ENCODE measurements at places on chromosomes 7 and 10.

DNA sequence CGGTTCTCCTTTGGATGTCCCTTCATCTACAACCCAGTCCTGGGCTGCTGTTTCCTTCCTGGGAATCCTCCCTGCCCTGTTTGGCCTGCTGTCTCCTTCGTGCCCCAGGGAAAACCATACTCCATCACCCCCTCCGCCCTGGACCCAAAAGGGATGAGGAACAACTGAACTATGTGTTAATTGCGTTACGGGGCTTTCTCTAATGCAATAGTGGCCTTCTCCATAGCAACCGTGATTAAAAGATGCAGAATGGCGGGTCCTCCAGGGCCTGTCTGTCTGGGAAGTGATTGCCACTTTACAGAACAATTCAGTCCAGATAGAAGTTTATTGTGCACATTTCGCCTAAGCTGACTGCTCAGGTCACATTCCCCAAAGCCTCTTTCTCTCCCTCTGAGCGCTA is 112.0 kb upstream of the FGFR2 start:
- no peak for DNase-seq

GRCh38 chr7:26912933-26913536 is 48.6 kb upstream of the SKAP2 start:
- no peak for DNase-seq

DNA sequence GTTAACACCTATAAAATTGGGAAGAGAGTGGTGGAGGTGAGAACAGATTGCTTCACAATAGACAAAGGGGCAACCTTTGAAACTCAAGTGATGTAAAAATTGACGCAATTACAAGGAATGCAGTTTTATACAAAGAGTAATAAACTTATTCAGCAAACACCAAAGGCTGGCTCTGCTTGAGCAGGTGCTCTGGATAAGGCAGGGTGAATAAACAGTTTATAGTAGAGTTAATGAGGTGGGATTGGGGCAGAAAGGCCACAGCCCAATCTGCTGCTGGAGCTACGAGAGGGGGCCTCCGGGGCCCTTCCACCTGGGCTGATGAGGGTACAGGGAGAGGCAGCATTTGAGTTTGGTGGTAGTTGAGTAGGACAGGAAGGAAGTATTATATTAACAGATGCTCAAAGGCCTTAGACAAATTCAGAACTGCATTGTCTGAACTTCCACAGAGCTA is 6.0 kb downstream of the MUC12 start:
- no peak for DNase-seq

DNA sequence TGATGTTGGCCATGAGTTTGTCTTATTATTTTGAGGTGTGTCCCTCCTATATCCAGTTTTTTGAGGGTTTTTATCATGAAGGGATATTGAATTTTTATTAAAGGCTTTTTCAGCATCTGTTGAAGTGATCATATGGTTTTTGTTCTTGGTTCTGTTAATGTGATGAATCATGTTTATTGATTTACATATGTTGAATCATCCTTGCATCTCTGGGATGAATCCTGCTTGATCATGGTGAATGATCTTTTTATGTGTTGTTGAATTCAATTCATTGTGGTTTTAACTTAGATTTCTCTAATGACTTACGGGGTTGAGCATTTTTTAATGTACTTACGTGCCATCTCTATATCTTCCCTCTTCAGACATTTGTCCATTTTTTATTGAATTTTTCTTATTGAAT is 22.9 kb downstream of the DLD start:
- no peak for DNase-seq

GRCh38 chr10:95254629-95255028 is 36.2 kb downstream of the PDLIM1 start:
- no peak for DNase-seq

DNA sequence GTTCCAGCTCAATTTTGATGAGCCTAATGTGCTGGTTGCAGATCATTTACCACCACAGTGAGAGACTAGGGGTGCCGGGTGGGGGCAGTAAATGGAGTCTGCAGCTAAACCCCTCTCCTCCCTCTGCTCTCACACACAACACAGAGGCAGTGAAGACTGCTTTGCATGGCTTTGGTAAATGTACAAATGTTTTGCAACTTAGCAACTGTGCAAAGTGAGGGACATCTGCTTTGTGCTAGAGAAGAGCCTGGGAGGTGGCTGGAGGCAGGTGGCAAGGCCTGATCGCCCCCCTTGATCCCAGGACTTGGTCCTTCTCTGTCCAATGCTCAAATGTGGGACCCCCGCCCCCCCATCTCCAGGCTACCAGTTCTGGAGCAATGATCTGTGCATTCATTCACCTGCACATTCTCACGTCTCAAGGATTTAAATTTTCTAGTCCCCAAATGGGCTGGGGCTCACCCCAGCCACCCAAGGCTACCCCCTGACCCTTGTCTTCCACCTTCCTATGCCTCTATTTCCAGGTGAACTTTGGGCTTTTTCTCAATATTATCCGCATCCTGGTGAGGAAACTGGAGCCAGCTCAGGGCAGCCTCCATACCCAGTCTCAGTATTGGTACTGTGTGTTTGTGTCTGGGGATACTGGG is 11.6 kb downstream of the GHRHR start:
- peak; percentile 78 for DNase-seq

DNA sequence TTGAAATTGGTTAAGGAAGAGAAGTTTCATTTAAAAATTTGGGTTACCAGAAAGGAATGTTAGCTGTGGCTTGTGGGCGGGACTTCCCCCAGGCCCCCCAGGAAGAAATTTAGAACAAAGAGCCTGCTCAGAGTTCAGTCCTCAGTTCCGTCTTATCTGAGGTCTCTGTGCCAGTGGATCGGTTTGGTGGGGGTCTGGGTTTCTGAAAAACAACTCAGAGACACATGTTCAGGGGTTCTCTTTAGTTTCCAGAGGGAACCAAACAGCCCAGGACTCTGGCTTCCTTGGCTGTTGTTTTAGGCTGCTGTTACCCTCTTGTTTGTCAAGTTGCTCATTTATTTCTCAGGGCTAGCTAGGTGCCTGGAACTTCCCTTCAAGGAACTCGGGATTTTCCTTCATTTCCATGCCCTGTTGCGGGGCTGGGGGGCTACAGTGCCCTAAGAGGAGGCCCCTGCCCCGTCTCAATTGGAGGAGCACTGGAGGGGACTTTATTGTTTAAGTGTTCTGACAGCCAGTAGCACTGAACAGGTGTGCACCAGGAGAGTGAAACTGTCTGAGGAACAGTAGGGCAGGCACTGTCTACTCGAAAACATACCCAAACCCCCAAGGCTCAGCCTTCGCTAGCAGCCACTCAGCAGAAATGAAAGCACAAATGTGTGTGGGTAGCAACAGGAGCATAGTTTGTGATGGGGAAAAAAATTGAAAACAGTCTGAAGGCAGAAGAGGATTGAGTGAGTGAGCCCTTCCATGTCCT is 59.9 kb downstream of the ALOX5 start:
- DNase-seq = no peak

DNA sequence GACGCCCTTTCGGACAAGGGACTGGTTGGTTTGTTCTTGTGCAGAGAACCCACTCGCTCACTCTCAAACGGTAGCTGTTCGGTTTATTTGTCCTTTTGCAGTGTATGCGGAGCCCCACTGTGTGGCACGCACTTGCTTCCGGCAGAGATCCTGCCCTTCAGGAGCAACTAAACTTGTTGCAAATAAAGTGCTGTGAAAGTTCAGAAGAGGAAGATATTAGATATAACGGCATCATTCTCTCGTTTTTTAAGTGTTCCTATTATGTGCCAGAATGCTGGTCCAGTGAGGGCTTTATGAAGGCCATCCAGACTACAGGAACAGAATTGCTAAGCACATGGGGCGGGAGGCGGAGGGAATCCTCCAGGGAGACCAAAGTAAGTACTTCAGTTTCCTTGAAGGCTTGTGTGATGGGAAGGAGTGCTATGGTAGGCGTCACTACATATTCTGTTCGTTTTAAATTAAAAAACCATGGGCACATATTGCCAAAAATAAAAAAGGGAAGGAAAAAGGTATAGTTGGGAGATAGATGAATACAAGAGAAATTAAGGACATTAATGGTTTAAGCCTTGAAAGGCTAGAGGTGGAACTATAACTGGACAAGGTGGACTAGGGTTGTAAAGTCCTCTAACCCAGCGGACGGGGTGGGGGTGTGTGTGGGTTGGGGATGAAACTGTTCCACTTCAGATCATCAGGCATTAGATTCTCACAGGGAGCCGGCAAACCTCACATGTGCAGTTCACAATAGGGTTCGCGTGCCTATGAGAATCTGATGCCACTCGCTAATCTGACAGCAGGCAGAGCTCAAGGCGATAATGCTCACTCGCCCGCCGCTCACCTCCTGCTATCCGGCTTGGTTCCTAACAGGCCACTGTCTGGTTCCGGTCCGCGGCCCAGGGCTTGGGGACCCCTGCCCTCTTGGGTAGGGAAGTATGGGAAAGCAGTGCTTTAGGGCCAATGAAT is 704 bp upstream of the ERLIN1 start:
- peak; percentile 45 for DNase-seq

- no peak for DNase-seq
Observed at GRCh38 chr7:147833557-147833956, 757.0 kb upstream of the C7orf33 start.

- DNase-seq = no peak
Observed at GRCh38 chr7:21777921-21778320, 167.8 kb downstream of the CDCA7L start.

DNA sequence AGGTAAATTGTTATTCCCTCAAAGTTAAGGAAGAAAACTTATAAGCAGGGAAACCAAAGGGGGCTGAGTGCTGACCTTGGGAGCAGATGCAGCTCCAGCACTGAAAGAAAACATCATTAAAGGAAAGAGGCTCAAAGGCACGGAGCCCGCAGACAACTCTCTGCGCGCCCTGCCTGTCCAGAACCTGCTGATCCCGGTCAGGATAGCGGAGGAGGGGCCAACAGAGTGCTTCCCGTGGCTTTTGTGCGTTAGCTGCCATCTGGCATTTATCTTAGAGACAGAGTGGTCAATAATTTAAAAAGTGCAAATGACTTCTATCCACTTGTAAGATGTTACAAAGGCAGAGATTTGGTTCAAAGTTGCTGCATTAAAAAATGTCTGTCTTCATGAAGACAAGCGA is 162.1 kb downstream of the FANK1 start:
- DNase-seq = no peak

GRCh38 chr7:152922318-152923081 is 162.9 kb downstream of the ACTR3B start:
- DNase-seq = no peak

DNA sequence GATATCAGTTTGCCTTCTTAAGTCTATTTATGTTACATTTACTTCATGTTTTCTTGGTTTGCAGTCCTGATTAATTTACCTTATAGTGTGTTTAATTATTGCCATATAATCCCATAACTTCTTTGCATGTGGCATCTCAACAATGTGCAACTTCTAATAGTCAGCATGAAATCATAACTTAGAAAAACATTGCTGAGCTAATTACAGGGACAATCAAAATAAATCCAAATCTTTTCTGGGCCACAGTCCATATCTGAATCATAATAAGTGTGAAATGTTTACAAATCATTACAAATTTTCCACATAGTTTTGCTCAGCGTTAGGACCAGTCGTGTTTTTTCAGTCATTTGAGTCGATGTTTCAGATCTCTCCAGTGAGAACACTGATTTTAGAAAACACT is 29.1 kb upstream of the CABCOCO1 start:
- no peak for DNase-seq

DNA sequence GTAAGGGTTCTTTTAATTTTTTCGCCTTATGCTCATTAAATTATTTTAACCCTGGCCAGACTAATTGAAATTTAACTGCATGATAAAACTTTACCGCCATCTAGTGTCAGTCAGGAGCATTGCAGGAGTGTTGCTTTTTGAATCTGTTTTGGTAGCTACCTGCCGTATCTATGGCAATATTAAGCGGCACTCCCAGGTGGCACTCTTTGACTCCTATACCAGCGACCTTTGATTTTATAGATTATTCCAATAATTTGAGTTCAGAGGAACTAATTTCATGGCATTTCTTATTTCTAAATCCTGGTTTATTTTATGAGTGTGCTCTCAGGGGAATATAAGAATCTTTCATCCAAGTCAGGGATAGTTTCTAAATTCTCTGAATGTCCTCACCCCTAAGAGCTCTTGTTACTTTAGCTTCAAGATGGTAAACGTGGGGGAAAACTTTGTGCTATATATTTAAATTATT is 198.9 kb downstream of the REEP3 start:
- peak; percentile 78 for DNase-seq

- DNase-seq = no peak
Observed at GRCh38 chr7:106068986-106069385, 43.1 kb downstream of the SYPL1 start.

DNA sequence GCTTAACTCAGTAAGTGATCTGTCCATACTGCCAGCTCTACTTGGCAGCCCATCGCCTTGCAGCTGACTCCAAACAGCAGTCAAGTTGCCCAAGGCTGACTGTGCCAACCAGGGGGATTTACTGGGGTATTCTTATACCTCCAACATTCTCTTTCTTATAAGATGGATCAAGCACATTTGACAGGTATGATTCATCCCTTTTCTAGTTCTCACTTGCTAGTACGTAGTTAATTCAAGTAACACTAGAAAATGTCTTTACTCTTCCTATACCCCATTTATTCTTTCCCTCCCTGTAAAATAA is 77.0 kb downstream of the SLC25A13 start:
- no peak for DNase-seq

GRCh38 chr10:14380746-14381145 is 50.0 kb upstream of the FRMD4A start:
- DNase-seq = no peak

DNA sequence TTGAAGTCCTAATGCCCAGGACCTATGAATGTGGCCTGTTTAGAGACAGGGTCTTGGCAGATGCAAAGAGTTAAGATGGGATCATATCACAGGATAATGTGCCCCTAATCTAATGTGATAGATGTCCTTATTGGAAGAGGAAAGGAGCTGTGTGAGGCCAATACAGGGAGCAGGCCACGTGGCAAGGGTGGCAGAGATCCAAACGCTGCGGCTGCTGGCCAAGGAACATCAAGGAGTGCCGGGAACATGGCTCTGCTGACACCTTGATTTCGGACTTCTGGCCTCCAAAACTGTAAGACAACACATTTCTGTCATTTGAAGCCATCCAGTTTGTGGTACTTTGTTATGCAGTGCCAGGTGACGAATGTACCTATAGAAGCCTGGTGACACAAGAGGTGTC is 37.7 kb upstream of the EZH2 start:
- no peak for DNase-seq

DNA sequence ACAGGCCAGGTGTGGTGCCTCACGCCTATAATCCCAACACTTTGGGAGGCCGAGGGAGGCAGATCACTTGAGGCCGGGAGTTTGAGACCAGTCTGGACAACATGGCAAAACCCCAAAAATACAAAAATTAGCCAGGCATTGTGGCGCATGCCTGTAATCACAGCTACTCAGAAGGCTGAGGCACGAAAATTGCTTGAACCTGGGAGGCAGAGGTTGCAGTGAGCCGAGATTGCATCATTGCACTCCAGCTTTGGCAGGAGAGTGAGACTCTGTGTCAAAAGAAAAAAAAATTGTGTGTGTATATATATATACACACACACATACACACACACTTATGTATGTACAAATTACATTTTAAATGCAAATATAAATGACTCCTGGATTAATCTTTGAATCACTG is 76.8 kb upstream of the LRRN3 start:
- DNase-seq = no peak
